Mucosa of descending colon (tissue), 3 donors: ENCODE measurements at places on chromosomes 1 and 21. TPM values are rescaled to one million over a fixed set of nuclear protein-coding genes. Genes with fewer than 3 reads are reported as not detected.

The PLA2G2F gene
- 0.80 TPM for total RNA-seq

The VASH2 gene
- total RNA-seq, result 0.25 TPM

The HSPA6 gene
- total RNA-seq, result 0.61 TPM

The CASQ2 gene
- total RNA-seq, result 0.49 TPM

The KIF21B gene
- total RNA-seq, result 10.5 TPM

The CR2 gene
- total RNA-seq, result 0.38 TPM

The FMO1 gene
- total RNA-seq, result not detected

The SELP gene
- 4.2 TPM for total RNA-seq

The DCST2 gene
- 2.3 TPM for total RNA-seq

The COL11A1 gene
- total RNA-seq, result not detected

The ANKRD35 gene
- total RNA-seq, result 0.26 TPM
